ENCODE measurements at places on chromosomes 6 and 20. TPM values are rescaled to one million over a fixed set of nuclear protein-coding genes. Genes with fewer than 3 reads are reported as not detected.

- no peak for DNase-seq
Measured at GRCh38 chr20:47392015-47392720, 35.7 kb upstream of the ZMYND8 start.

- no peak for DNase-seq
Measured at GRCh38 chr6:86825436-86825835, 111.9 kb upstream of the HTR1E start.

HSF2 gene
- total RNA-seq, result 8.9 TPM

PACSIN1 gene
- total RNA-seq, result 0.72 TPM

GRCh38 chr6:79506251-79506650 lies 31.0 kb downstream of the LCA5 start:
- DNase-seq, result no peak

GRM1 gene
- total RNA-seq, result 1.9 TPM

- DNase-seq, result no peak
Measured at GRCh38 chr6:137282254-137282653, 63.1 kb upstream of the IFNGR1 start.

DNA sequence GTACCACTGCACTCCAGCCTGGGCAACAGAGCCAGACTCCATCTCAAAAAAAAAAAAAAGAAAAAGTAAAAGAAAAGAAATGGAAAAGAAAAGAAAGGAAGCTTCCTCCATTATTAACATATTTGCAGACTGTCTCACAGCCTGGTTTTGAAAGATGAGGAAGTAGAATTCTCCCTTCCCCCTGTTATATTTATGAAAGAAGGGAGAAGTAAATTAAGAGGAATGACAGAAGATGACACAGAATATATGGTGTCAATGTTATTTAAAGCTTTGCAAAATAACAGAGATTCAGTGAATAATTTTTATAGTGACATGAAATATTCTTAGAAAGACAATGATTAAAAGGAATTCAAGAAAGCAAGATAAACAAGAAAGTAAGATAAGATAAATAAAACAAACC lies 83.7 kb upstream of the PRSS16 start:
- DNase-seq, result no peak

DNA sequence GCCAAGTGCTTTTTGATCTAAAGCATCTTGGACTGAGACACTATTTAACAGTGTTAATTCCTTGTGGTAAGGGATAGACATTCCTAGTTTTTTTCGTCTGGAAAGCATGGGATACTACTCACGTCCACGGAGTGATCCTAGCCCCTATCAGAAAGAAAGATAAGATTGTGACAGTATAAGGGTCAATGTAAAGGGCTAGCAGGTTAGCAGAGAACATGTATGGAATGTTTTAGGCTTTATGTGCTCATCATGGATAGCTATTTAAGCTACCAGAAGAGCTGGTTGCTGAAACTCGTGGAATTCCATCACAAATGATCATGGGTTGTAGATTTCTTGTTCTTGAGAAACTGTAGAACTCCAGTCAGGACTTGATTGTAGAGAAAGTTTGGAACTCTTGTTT lies 32.1 kb downstream of the CYB5R4 start:
- no peak for DNase-seq

DNA sequence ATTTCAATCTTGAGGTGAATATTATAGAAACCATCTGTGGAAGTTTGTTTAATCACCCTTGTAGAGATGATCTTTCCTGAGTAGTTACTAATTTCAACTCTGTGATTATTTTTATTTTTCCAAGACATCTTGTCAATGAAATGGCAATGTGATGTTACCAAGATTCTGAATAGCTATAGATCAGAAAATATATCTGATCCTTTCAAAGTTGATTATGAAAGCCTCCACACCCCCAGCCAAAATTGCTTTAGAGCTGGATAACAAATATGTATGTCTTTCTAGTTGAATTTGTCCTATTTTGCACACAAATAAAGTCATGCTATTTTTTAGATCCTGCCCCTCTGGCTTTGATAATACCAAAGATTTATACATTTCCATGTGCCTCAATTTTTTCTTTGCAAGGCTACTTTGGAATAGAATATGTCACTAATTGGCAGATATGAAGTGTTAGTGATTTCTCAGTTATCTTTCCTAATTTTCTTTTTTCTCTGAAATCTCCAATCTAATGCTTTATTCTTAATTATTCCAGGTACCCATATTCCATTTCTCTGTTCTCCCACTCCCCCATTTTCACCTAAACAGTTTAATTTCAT lies 5.0 kb downstream of the SIM1 start:
- no peak for DNase-seq

GRCh38 chr20:53915446-53916172 lies 154.8 kb downstream of the BCAS1 start:
- peak; percentile 96 for DNase-seq

GRCh38 chr6:157503018-157503747 lies 122.2 kb downstream of the ZDHHC14 start:
- DNase-seq, result no peak

- DNase-seq, result peak; percentile 27
Measured at GRCh38 chr6:134216301-134217010, 101.5 kb downstream of the SGK1 start.

GRCh38 chr20:51650685-51651134 lies 108.2 kb upstream of the NFATC2 start:
- DNase-seq, result peak; percentile 21

BEND3 gene
- 2.2 TPM for total RNA-seq

ROMO1 gene
- total RNA-seq, result 37.6 TPM

TAAR2 gene
- total RNA-seq, result 2.4 TPM

DNA sequence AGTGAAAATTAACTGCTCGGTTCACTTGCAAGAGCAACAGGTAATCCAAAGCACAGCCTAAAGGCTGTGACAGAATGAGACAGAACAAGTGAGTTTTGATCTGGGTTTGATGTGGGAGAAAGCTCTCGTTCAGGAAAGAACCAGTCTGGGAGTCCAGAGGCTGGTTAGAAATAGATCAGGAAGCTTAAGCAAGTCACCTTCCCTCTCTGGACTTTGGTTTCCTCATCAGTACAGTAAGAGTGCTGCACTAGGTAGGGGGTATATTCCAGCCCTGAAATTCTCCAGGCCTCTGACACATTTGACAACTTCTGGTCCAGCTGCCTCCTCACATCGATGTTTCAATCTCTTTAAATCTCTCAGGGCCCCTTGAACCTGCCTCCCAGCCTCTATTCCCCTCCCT lies 33.7 kb upstream of the MDGA1 start:
- no peak for DNase-seq

HSPA12B gene
- 13.5 TPM for total RNA-seq

- DNase-seq, result no peak
Measured at GRCh38 chr6:125818225-125818657, 27.5 kb downstream of the NCOA7 start.

DNA sequence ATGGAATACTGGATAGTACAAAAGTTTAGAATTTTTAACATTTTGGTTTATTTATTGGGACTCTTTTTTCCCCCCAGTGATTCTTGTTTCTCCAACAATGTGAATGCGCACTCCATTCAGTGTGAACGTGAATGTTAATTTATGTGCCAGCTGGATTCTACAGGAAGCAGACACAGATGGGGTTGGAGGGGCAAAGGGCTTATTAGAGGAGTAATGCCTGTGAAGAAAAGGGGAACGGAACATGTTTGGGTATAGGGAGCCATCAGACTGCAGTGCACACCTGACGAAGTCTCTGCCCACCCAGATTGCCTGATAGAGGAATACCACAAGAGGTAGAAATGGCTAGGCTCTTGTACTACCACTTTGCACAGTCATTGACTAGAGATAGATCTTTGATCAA lies 48.2 kb downstream of the PTPRA start:
- no peak for DNase-seq

DNA sequence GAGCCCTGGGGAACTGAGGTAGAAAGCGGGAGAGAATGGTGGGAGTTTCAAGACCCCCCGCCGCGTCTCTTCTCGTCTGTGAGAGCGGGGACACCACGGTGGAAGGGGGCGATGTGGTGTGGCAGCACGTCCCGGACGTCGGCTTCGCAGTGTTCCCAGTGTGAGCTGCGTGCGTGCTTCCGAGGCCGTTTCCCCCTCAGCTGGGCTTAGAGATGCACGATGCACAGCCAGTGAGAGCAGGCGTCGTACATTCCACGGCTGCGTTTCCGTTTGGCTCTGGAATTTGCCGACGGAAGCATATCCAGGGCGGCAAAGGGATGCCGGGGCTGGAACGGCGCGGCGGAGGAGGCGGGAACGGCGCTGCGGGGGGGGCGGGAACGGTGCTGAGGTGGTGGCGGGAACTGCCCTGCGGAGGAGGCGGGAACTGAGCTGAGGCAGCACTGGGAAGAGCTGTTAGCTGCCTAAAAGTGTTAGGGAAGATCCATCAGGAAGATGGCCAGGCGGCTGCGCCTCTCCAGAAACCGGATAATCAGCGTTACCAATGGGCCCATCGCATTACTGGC lies 37.7 kb downstream of the KIF25 start:
- DNase-seq, result peak; percentile 83

GRCh38 chr6:91013511-91013910 lies 426.6 kb upstream of the MAP3K7 start:
- DNase-seq, result no peak

DNA sequence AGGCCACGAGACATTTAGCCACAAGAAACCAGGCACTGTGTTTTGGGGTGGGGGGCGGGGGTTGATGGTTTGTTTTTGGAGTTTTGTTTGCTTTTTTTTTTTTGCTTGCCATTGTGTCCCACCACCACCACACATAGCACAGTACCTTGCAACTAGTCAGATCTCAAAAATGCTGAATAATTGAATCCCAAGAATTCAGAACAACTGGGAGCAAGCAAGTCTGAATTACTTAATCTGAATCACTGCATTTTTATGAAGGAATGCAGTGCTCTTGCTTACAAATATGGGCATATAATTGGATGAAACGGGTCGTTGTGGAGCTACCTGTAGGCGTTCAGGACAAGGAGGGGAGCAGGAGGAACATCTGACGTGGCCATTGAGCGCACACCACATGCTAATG lies 151.5 kb upstream of the CDYL start:
- no peak for DNase-seq

- DNase-seq, result no peak
Measured at GRCh38 chr6:68194846-68195478, 440.1 kb upstream of the ADGRB3 start.

- DNase-seq, result peak; percentile 11
Measured at GRCh38 chr6:99467509-99468106, 42.5 kb upstream of the PNISR start.

- DNase-seq, result no peak
Measured at GRCh38 chr6:36343109-36343680, 6.5 kb upstream of the BNIP5 start.

- DNase-seq, result no peak
Measured at GRCh38 chr6:163310096-163310972, 104.2 kb upstream of the QKI start.

DNA sequence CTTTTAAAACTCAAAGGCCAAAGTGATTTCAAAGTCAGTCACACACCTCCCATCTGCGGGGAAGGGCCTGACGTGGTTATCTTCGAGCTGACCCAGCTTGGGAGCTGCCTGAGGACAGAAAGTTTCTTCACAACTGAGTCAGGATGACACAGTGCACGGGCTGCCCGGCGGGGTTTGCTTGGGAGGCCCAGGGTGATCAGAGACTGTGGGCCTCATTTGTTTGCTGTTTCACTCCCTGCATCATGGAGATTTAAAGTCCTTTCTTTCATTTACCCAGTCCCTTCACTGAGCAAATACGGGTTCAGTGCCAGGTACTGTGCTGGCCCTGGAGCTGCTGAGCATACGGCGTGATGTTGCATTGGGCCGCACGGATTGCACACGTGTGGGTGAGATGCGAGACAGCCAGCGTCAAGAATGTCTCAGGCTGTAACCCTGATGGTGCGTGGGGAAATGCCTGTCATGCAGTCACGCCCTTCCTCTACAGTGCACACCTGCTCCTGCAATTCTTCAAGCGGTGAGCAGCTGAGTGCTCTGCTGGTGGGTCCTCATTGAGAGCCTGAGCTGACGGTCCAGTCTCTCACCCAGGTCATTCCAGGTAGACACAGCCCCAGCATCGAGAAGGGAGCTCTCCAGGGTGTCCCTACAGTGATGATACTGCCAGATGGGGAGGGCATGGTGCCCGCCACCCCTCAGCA lies 82.7 kb upstream of the PMEPA1 start:
- DNase-seq, result no peak

GRCh38 chr6:19137505-19137904 lies 699.7 kb upstream of the ID4 start:
- DNase-seq, result no peak

GRCh38 chr6:152975204-152975915 lies 7.5 kb downstream of the FBXO5 start:
- no peak for DNase-seq

MAP7 gene
- total RNA-seq, result 2.6 TPM

LPIN3 gene
- 6.3 TPM for total RNA-seq

IL17A gene
- 2.4 TPM for total RNA-seq

DNA sequence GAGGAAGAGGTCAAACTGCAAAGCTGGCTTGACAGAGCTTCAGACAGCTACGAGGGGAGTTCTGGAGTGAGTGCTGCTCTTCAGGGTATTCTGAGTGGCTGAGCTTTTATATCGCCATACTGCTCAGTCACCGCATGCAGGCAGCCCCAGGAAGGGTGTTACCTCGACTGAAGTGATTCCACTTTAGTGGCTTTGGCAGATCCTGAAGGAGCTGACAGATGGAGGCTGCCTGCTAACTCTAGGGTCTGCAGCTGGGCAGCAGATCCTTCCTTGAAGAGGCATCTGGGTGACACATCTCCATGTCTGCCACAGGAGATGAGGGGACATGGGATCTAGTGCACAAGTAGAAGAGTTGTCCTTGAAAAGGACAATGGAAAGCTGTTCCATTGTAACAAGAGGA lies 3.7 kb upstream of the DEK start:
- DNase-seq, result no peak

GSTA2 gene
- total RNA-seq, result 3.4 TPM

GRCh38 chr6:4856785-4857184 lies 80.6 kb downstream of the CDYL start:
- no peak for DNase-seq

- DNase-seq, result no peak
Measured at GRCh38 chr6:106152952-106153351, 66.8 kb downstream of the PRDM1 start.

ZBP1 gene
- total RNA-seq, result 0.48 TPM

UST gene
- total RNA-seq, result 39.7 TPM

DNA sequence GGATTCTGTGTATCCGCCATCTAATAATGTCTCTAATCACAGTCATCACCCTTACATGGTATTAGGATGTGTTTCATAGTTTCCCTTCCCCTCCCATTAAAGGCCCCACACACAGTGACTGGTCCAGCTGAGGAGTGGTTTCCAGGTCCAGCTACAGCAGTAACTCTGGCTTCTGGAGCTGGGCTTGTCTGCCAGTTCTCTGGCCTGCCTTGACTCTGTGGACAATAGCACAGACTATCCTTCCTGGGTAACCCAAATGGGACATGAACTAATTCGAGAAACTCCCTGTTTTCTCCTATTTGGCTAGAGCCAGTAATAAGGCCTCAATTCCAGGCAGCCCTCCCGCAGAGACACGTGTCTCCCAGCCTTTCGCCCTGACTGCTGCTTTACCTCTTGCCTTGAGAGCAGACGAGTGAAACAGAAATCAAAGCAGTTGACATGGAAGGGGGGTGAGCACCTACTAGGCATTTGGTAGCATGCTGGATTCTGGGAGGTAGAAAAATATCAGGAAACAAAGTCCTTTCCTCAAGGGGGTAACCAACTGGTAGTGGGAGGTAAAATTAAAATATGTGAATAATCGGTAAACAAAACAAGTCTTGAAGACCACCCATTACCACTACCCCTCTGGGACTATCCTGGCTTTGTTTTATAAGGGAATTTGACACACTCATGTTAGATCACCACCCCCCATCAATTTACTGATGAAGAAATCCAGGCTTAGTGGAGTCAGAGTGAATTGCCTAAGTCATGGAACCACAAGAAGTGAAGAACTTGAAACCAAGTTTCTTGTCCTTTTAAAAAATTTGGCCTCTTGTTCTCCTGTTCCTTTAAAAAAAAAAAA lies 1.2 kb downstream of the TRAF3IP2 start:
- peak; percentile 70 for DNase-seq

Measured in umbilical cord (tissue), 2 donors.